ENCODE measurements at places on chromosomes 12 and 14.

- no peak for DNase-seq
Measured at GRCh38 chr12:19506497-19506896, 67.2 kb downstream of the AEBP2 start.

DNA sequence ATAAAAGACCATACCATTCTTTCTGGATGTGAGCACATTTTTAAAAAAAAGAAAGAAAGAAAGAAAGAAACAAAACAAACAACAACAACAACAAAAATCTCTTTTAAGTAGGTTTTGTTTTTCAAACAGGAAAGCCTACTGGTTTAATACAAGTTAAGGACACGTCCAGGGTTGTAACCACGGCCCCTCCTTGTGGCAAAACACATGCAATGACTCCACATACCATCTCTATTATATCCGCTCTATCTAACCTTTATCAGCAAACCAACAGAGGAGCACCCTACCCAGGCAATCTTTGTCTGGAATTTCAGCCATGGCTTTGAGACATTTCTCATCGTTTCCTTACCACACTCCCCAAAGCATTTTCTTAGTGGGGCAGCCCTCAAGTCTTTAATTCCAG is 360.5 kb upstream of the TMPO start:
- peak; percentile 79 for DNase-seq

DNA sequence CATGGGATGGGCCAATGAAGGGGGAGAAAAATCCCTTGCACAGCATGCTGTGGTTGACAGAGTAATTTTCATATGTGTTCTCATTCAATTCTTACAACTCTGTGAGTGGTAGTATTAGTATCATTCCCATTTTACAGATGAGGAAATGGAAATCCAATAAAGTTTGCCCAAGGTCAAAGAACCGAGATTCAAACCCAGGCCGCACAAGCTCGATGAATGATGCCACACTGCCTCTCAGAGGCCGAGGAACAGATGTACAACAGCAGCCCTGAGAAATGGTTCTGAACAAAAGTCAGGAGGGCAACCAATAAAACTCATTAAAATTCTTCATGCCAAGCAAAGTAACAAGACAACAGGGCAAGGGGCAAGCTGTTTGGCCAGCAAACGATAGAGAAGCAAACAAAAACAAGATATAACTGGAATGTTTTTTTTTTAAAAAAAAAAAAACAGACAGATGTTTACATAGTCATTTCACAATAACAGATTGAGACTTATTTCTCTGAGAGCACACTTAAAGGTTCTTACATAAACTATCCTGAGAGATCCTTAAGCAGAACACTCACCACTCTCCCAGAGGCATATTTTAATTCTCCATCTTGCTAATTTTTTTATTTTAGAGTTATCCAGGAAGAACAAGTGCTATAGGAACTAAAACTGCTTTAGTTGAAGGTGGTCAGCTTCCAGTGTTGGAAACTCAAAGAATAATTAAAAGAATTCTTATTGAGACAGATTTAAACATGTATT is 85.8 kb downstream of the EXOC5 start:
- peak; percentile 27 for DNase-seq

DNA sequence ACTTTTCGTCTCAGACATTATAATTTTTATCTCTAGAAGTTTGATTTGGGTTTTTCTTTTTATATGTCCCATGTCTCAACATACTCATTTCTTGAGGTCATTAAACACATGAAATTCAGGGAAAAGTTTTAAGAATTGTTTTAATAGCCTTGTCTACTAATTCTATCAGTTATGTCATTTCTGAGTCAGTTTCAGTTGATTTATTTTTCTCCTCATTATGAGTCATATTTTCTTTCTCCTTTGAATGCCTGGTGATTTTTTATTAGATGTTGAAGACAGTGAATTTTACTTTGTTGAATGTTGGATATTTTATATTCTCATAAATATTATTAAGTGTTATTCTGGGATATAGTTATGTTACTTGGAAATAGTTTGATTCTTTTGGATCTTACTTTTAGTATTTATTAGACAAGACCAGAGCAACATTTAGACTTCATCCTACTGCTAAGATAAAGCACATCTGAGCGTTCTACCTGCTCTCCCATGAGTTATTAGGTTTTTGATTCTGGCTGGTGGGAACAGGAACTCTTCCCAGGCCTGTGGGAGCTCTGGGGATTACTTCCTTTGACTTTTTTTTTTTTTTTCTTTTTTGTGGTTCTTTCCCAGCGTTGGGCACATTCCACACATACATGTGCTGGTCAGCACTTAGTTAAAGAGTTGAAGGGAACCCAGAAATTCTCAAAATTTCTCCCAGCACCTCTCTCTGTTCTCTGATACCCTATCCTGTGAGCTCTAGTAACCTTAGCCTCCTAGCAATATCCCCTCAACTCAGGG is 1157.7 kb downstream of the BCL11B start:
- no peak for DNase-seq

GRCh38 chr12:21827083-21827482 is 52.6 kb upstream of the KCNJ8 start:
- DNase-seq, result no peak

DNA sequence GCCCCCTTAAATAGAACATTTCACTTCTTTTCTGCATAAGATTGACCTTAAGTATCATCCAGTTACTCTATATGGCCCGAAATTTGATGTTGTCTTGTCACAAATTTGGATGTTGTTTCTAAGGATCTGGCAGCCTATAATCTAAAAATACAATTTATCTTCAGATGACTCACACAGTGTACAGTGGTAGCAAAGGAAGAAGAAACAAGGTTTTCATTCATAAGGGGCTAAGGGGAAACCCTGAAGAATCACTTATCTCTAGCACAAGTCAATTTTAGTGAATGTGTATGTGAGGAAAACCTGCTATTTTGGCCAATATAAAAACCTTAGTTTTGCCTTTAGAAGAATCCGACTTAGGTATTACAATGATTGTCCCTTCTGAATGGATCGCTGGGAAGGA is 606.3 kb upstream of the LRFN5 start:
- DNase-seq, result no peak

DNA sequence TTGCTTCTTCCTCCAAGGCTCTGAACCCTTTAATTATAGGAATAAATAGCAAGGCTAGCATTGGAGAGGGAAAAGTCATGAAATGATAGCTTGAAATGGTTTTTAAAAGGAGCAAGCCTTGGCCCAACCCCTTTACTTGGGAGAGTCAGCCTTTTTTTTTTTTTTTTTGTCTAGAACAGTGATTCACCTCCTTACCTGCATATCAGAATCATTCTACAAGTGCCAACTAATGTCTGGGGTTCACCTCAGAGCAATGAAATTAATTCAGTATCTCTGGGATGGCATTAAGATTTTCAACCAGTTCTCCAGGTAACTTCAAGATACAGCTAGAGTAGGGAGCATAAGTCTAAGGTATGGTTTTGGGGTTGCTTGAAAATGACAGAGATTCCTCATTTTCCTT is 41.3 kb upstream of the TMTC2 start:
- no peak for DNase-seq

GRCh38 chr12:10136637-10137205 is 6.7 kb upstream of the CLEC7A start:
- DNase-seq, result no peak

DNA sequence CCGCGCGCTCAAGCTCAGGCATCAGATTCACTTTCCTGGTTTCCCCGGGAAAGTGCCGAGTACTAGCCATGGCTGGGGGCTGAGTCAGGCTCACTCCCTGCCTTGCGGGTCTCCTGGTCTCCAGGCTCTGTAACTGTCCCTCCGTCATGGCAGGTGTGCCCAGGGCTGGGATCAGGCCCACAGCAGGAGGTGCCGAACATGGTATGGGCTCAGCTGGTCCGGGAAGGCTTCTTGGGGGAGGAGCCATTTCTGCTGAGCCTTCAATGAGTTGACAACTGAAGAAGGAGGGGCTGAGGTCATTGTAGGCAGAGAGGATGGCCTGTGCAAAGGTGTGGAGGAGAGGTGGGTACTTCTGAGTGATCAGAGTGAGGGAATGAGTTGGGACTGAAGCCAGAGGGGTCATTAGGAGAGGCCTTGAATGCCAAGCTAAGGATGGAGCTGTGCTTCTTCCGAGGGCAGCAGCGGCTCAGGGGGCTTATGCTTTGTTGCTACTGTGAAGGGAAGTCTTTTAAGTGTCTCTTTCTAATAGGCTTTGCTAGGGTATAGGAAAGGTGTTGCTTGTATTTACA is 769 bp downstream of the EXOC3L4 start:
- DNase-seq, result no peak

DNA sequence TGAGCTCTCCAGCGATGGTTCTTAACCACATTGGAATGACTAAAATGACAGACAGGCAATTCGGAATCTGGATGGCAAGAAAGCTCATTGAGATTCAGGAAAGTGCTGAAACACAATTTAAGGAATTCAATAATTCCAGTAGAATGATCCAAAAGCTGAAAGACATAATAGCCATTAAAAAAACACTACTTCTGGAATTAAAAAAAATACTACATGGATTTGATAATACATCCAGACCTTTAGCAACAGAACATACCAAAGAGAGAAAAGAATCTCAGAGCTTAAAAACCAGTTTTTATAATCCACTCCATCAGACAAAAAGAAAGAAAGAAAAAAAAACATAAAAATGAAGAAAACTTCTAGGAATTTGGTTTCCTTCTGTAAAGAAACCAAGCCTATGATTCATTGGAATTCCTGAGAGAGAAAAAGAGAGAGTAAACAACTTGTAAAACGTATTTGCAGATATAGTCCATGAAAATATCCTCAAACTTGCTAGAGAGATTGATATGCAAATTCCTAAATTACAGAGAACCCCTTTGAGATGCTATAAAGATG is 52.8 kb downstream of the SLCO1B1 start:
- no peak for DNase-seq

- DNase-seq, result no peak
Measured at GRCh38 chr14:70886421-70887206, 20.6 kb upstream of the PCNX1 start.

DNA sequence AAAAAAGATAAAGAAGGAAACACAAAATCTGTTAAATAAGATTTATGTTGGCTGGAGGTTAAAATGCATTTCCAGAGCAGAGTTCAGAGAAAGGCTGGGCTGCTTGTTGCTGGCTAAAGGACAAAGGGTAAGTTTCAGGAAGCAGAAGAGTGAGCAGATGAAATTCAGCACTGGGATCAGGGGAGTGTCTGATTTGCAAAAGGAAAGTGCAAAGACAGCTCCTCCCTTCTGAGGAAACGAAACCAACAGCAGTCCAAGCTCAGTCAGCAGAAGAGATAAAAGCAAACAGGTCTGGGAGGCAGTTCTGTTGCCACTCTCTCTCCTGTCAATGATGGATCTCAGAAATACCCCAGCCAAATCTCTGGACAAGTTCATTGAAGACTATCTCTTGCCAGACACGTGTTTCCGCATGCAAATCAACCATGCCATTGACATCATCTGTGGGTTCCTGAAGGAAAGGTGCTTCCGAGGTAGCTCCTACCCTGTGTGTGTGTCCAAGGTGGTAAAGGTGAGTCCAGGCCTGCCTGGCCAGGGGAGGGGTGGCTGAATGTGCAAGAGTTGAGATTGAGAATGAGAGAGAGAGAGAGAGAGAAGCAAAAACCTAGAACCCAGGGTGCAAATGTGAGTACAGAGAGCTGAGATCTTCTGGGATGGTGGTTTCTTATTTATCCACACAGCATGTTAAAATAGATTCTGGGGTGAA is at the start of gene OAS1:
Gene OAS1, plus strand, starts transcription at position 251 of the 703 bp plus-strand sequence. Its CDS starts 78 bp downstream, at position 329.
- peak; percentile 41 for DNase-seq

DNA sequence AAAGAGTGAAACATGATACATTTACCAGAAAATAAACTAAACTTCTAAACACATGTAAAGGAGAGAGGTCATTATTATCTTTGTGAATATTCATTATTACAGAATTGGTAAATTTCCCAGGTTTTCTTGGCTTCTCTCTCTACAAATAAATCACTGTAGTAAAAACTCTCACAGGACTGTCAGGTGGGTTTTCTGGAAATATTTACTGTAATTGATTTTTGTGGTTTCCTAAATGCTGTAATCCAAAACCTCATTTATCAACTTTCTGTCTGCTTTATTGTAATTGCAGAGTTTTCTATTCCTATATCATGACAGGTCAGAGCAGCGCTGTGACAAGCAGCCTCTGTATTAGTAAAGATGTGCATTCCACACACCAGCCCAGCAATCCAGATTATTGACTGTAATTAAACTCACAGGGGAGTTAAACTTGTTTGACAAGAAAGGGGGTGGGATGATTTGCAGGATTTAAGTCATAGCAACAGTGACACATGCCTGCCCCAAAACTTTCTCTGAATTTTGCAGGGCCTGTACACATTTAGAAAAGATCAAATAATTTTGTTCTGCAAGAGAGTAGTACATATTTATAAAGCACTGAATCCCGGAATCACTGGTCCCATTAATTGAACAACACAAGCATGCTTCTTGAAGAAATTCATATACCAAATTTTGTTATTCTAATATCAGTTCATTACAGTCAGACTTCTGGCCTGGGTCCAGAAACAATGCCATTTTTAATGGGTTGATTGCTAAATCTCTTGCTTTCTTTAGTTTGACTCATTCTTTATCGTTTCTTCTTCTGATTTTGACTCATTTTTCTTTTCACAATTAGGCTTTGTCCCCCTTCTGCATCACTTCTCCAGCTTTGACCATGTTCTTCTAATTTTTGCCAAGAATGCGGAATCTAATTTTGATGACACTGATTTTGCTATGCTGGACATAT is 42.2 kb downstream of the PTPRO start:
- peak; percentile 48 for DNase-seq

DNA sequence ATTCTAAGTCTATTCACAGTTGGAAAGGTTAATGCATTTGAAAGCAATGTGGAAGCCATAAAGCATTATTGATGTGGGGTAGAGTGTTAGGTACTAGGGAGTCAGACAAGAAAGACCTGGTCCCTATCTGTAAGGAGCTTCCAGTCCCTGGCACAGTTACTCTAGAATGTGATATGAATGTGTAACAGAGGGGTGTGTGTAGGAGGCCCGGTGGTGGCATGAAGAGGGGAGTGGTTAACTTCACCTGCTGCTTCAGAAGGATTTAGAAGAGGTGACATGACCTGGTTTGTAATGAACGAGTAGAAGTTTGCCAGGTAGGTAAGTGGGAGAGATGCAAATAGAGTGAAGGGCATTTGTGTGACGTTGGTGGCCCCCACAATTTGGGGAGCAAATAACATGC is 15.1 kb upstream of the GALNT6 start:
- no peak for DNase-seq

DNA sequence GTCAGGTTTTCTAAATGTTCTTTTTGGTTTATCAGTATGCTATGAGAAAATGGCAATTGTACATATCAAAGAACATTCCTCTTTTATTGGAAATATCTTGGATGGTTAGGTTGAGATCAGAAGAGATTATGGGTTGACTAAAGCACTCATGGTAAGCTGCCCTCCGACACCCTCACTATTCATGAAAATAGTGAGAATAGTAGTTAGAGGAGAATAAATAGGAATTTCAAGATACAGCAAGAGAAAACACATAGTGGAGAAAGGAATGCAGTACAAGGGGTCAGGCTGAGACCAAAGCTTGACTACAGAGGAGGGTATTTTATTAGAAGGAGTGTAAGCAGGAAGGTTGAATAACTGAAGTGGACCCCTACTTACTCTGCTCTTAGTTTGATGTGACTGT is 112.5 kb downstream of the PTPRQ start:
- DNase-seq, result no peak

- no peak for DNase-seq
Measured at GRCh38 chr14:26344596-26344995, 253.2 kb downstream of the NOVA1 start.

GRCh38 chr12:44403185-44403584 is 472.9 kb downstream of the NELL2 start:
- DNase-seq, result no peak

- DNase-seq, result peak; percentile 22
Measured at GRCh38 chr14:58739674-58740073, 101.9 kb downstream of the DACT1 start.

- no peak for DNase-seq
Measured at GRCh38 chr12:41014643-41015020, 173.5 kb upstream of the PDZRN4 start.

GRCh38 chr12:22321018-22321605 is 13.4 kb downstream of the ST8SIA1 start:
- DNase-seq, result no peak

GRCh38 chr12:57127101-57127725 is 1.1 kb upstream of the LRP1 start:
- peak; percentile 67 for DNase-seq

Data from NCI-H146 (cell line).